CD4-positive, alpha-beta T cell treated with Interleukin-15 for 4 hours (primary cell): ENCODE measurements at places on chromosomes 1 and 21.
A peak's percentile ranks its signal among the peaks of the same experiment; 100 is the strongest.

- DNase-seq, result no peak
Measured at GRCh38 chr1:51088474-51088873, 13.6 kb upstream of the C1orf185 start.

- DNase-seq, result peak; percentile 75
Measured at GRCh38 chr1:204398197-204399125, 13.2 kb downstream of the PPP1R15B start.

DNA sequence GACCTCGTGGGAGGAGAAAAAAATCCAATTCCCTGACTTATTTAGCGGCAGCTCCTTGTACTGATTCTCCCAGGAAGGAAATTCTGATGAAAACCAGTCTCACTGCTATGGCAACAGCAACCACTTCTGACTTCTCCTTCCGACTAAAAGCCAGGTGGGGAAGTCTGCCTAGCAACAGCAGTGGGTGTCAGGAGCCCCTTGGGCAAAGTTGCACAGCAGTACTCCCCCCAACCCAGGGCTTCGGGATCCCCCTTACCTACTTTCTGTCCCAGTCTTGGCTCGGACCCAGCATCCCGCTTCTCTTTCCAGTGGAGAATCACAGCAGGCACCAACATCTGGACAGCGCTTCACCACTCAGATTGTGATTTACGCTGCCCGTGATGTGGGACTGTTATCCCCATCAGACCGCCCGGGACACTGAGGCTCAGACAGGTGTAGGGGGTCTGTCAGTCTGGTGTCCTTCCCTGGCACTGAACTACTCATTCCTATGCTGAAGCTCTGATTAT is 24.6 kb downstream of the NKAIN1 start:
- no peak for DNase-seq

DNA sequence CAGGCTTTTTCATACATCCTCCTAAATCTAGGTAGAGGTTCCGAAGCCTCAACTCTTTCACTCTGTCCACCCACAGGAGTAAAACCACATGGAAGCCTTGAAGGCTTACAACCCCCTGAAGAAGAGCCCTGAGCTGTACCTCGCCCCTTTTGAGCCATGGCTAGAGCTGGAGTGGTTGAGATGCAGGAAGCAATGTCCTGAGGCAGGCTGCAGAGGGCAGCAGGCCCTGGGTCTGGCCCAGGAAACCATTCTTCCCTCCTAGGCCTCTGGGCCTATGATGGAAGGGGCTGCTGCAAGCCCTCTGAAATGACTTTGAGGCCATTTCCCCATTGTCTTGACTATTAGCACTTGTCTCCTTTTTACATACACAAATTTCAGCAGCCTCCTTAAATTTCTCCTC is 1503.0 kb downstream of the KCNT2 start:
- DNase-seq, result no peak

DNA sequence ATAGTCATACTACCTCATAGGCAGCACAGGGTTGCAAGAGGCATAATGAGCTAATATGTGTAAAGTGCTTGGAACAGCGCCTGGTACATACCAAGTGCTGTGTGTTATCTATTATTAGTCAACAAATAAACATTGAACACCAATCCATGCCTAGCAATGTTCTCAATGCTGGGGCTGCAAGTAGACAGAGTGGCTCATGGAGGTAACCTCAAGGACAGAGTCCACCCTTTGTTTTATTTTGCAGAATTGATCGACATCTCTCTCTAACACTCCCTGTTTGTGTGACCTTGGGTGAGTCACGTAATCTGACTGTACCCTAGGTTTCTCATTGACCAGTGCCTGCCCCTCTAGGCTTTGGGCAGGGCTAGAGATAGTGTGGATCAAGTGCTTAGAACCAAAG is 164.0 kb upstream of the KLHDC7A start:
- no peak for DNase-seq

GRCh38 chr1:23791516-23792047 is 637 bp downstream of the LYPLA2 start:
- DNase-seq, result no peak

DNA sequence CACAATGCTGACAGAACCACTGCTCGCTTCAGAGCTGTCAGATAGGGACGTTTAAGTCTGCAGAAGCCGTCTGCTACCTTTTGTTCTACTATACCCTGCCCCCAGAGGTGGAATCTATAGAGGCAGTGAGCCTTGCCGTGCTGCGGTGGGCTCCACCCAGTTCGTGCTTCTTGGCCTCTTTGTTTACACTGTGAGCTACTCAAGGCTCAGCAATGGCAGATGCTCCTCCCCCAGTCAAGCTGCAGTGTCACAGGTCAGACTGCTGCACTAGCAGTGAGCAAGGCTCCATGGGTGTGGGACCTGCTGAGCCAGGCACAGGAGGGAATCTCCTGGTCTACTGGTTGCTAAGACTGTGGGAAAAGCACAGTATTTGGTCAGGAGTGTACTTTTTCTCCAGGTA is 47.1 kb downstream of the LEPR start:
- DNase-seq, result no peak

GRCh38 chr21:45818276-45818903 is 163.2 kb upstream of the COL6A1 start:
- DNase-seq, result no peak

- DNase-seq, result no peak
Measured at GRCh38 chr1:247638781-247639180, 33.4 kb downstream of the OR2G3 start.

- DNase-seq, result no peak
Measured at GRCh38 chr1:179788259-179788658, 45.2 kb downstream of the FAM163A start.

DNA sequence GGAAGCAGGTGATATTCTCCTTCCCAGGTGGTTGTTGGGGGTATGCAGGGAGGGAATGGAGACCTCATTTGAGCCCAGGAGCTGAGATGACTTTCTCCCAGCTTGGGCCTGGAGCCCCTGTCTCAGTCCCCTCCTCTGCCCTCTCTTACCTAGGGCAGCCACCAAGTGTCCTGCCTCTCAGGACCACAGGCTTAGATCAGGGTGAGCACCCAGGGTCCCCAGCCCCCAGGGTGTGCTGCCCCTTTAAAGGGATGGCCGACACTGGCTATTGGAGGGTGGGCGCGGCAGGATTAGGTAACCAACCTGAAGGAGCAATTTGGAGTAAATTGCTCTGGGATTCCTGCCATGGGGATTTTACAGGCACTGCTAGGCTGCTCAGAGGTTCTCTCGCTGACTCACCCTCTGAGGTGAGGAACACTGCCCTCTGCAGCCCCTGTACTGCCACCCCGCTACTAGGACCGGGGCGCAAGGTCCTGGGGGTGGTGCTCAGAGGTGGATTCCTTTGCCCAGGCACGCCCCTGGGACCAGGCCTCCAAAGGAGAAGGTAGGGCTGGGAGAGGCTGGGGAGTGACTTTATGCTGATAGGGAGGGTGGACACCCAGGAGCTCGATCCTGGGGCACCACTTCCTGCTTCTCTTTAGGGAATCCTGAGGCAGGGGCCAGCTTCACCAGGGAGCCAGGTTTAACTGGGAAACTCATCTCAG is 1.5 kb downstream of the RPS6KA1 start:
- no peak for DNase-seq

GRCh38 chr1:186965847-186966246 is 137.1 kb downstream of the PLA2G4A start:
- no peak for DNase-seq

DNA sequence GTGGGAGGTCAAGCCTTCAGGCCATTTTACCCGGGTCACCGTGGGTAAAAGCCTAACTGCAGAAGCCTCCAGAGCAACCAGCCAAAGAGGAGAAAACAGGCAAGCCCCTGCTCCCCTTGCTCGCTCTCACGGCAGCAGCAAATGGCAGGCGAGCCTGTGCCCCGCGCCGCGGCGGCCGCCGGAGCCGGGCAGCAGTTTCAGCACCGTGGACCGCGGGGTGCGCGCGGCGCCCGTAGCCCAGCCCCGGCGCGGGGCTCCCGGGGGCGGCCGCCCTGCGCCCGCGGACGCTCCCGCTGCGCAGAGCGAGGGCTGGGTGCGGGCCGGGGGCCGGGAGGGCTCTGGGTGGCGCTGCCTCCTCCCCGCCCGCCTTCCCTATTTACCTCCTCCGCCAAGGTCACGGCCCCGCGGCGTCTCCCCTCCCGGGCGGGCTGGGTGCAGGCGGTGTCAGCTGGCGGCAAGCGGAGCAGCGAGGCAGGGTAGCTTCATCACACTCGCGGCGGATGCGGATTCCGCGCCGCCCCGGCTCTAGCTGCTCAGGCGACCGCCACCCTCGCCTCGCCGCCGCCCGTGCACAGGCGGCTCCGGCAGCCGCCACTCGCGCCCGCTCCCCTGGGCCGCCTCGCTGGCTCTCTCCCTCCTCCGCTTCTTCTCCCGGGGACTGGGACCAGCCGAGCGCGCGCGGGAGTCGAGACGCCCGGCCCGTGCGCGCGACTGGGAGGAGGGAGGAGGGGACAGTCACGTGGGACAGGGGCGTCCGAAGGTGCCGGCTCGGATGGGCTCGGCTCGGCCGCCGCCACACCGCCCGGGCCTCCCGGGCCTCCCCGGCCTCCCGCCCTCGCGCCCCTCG is at the start of gene RGS7:
Gene RGS7 (minus strand): TSS at position 687 of the 847 bp plus-strand sequence.
- DNase-seq, result no peak

DNA sequence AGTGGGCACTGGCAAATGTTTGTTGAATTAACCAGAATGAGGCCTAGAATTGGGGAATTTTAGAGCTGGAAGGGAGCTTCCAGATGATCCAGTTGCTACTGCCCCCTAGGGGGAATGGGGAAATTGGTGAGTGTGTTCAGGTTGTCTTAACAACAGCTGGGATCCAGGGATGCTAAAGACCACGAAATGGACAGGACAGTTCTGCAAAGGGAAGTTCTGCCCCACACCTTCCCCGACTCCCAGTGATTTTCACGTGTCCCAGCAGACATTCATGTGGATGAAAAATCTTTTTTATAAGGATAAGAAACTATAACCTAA is 33.9 kb downstream of the TRIM62 start:
- DNase-seq, result no peak

DNA sequence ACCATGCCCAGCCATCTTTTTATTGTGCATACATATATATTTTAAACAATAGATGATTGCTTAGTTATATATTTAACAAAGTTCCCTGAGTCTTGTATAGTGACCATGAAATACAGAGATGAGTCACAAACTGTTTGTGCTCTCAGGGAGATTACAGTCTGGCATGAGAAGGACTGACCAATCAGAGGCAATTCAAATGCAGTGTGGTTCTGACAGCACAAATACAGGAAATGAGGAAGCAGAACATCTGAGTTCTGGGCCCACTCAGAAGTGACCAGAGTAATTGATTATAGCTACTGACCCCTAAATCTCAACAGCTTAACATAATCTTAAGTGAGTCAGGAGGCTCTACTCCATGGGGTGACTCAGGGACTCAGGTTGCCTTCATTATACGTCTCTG is 534.5 kb downstream of the OMA1 start:
- no peak for DNase-seq

- DNase-seq, result no peak
Measured at GRCh38 chr1:108880850-108881249, 4.1 kb downstream of the GPSM2 start.

DNA sequence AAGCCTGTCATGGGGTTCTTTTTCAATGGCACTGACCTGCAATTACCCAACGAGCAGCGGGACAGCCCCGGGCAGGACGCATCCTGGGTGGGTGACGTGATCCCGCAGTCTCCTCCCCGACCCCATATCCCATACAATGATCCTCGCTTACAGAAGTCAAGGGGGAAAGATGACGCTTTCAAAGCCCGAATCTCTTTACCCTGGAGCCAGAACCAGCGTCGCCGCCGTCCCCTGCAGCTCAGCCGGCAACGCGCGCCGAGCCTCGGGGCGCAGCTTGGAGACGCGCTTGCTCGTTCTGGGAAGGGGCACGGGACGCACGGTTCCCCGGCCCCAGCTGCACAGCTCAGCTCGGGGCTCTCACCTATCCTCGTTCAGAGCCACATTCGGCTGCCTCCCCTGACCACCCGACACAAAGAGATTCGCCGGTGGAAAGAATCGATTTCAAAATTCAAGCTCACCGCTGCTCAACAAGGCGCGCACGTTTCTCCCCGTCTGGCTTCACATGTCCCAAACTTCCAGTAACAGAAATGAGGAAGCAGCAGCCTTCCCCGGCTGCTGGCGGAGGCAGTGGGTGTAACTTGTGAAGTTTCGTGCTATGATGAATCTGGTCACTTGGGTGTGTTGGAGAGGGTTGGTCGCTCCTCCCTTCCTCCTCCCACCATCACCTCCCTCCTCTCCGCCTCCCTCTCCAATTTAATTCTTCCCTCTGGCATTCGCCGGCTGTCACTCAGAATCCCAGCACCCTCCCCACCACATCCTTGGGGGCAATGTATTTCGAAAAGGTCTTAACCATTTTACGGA is at the start of gene TIAM1:
Gene TIAM1 (minus strand): TSS at position 582 of the 801 bp plus-strand sequence. CDS start 77,289 bp downstream, outside the sequence.
- no peak for DNase-seq

- DNase-seq, result no peak
Measured at GRCh38 chr21:41933313-41934079, 20.3 kb downstream of the C2CD2 start.

GRCh38 chr1:215131291-215131690 is 48.8 kb downstream of the KCNK2 start:
- DNase-seq, result no peak

- no peak for DNase-seq
Measured at GRCh38 chr1:226541631-226542622, 6.6 kb upstream of the STUM start.

DNA sequence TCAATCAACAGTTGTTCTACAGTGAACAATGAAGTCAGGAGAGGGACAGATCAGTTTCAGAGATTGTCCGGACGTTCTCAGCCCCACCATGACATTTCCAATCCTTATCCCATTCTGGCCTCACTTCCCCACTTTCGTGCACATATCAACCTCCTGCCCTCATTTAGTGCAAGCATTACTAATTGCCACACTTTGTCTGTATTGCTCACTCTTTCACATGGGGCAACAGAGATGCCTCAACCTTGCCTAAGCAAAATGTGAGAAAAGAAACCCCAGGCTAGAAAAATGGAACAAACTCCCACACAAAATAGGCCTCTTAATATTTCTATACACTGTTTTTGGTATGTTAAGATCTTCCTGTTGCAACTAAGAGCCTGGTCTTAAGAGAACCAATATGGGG is 8.9 kb upstream of the RGS1 start:
- DNase-seq, result no peak

DNA sequence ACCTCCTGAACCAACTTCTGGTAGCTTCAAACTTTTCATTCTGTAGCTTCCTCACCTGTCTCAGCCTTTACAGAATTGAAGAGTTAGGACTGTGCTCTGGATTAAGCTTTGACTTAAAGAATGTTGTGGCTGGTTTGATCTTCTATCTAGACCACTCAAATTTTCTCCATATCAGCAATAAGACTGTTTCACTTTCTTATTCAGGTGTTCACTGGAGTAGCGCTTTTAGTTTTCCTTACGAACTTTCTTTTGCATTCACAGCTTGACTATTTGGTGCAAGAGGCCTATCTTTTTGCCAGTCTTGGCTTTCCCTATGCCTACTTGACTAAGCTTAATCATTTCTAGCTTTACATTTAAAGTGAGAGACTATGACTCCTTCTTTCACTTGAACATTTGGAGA is 31.5 kb downstream of the FGGY start:
- no peak for DNase-seq
